Activated CD4-positive, alpha-beta memory T cell treated with anti-CD3 and anti-CD28 coated beads, Interleukin-2, amount 10 ng/mL, durations not matched to agents 7 days and 5 days (primary cell): ENCODE measurements at places on chromosomes 4 and X. TPM values are rescaled to one million over a fixed set of nuclear protein-coding genes. Genes with fewer than 3 reads are reported as not detected.

GRCh38 chr4:98195005-98195404 is 51.7 kb upstream of the STPG2 start:
- no peak for DNase-seq
- no peaks in the 10 kb centered on the region for H3K27me3 ChIP-seq
- no peaks in the 10 kb centered on the region for H3K36me3 ChIP-seq
- no peaks in the 10 kb centered on the region for H3K4me1 ChIP-seq
- H3K4me3 ChIP-seq: no peak overlapping the region

- peaks cover 3% of the 10 kb centered on the region for H3K4me1 ChIP-seq
- H3K27me3 ChIP-seq: peaks cover 18% of the 10 kb centered on the region
- DNase-seq: no peak
- H3K27ac ChIP-seq: no peak overlapping the region
- H3K4me3 ChIP-seq: no peak overlapping the region
Observed at GRCh38 chr4:1075809-1076699, 37.3 kb downstream of the RNF212 start.

GRCh38 chrX:153494061-153494460 is 719 bp upstream of the BGN start:
- no peak for DNase-seq
- no peaks in the 10 kb centered on the region for H3K36me3 ChIP-seq
- H3K27me3 ChIP-seq: no peaks in the 10 kb centered on the region

- peak overlapping the region; percentile 97 for H3K4me3 ChIP-seq
- peaks cover 31% of the 10 kb centered on the region for H3K4me1 ChIP-seq
- H3K27me3 ChIP-seq: no peaks in the 10 kb centered on the region
- H3K27ac ChIP-seq: peak overlapping the region; percentile 98
- DNase-seq: no peak
- no peaks in the 10 kb centered on the region for H3K36me3 ChIP-seq
Observed at GRCh38 chrX:118345045-118345463, 852 bp upstream of the WDR44 start.

GRCh38 chr4:70280567-70280966 is 38.2 kb downstream of the CSN3 start:
- no peak for DNase-seq
- H3K27me3 ChIP-seq: no peaks in the 10 kb centered on the region
- H3K36me3 ChIP-seq: no peaks in the 10 kb centered on the region
- H3K4me3 ChIP-seq: no peak overlapping the region
- no peak overlapping the region for H3K27ac ChIP-seq

DNA sequence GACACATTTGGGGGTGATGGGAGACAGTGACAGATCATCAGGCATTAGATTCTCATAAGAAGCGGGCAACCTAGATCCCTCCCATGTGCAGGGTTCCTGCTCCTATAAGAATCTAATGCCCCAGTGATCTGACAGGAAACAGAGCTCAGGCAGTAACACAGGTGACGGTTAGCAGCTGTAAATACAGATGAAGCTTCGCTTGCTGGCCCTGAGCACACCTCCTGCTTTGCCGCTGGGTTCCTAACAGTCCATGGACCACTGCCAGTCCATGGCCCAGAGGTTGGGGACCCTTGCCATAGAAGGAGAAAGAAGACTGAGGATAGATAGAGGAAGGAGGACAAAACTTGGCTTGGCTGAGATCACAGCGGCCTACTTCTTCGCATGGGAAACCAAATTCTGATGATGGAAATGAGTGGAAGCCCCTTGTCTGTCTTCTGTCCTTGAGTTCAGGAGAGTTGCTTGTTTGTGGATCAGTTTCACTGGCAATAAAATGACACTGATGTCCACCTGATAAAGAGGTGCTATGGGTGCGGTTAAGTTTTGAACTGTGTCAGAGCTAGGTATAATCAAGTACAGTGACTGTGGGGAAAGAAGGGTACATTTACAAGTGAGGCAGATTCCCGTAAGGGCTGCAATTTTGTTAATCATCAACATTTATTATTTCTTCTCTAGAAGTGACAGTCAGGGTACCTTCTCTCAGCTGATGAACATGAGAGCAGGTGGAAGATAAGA is 1.7 kb upstream of the TIFA start:
- no peaks in the 10 kb centered on the region for H3K27me3 ChIP-seq
- DNase-seq: peak; percentile 26
- peak overlapping the region; percentile 90 for H3K27ac ChIP-seq
- peak overlapping the region; percentile 66 for H3K4me3 ChIP-seq
- peaks cover 64% of the 10 kb centered on the region for H3K4me1 ChIP-seq

- no peaks in the 10 kb centered on the region for H3K27me3 ChIP-seq
- no peaks in the 10 kb centered on the region for H3K4me1 ChIP-seq
- H3K27ac ChIP-seq: no peak overlapping the region
- DNase-seq: no peak
- no peak overlapping the region for H3K4me3 ChIP-seq
- no peaks in the 10 kb centered on the region for H3K36me3 ChIP-seq
Observed at GRCh38 chr4:129377131-129377845, 281.3 kb downstream of the C4orf33 start.

DNA sequence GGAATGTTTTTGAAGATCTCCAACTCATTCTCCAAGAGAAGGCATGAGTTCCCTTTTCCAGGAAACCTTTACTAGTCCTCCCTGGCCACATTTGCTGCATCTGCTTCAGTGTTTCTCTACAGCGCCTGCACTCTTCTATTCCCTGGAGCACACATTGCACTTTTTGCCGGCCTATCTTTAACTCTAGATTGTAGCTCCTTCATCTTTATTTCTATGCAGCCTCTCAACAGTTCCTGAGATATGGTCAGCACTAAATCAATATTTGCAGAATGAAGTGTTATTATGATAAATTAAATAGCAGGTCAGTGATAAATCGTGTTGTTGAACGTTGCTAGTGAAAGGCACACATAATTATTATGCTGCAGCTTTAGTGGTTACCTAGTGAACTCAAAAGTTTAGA is 88.3 kb downstream of the VCX3A start:
- H3K4me3 ChIP-seq: no peak overlapping the region
- no peak overlapping the region for H3K27ac ChIP-seq
- no peak for DNase-seq
- no peaks in the 10 kb centered on the region for H3K27me3 ChIP-seq
- H3K4me1 ChIP-seq: no peaks in the 10 kb centered on the region
- H3K36me3 ChIP-seq: no peaks in the 10 kb centered on the region

DNA sequence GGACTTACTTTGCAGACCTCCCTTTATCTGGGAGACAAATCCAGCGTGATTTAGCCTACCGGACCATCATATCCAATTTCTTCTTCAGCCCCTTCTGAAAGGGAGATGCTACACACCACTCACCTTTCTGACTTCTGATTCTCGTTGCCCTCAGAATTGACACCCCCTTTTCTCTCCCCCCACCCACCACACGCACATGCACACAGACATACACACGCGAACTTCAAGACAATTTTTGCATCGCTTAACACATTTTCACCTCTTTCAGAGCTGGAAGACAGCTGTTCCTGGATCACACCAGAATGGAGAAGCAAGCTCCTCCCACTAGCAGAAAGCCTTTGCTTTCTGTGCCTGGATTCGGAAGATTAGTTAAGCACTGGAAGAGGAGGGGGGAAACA is 1.0 kb upstream of the SNCA start:
- H3K4me1 ChIP-seq: peaks cover 33% of the 10 kb centered on the region
- peaks cover 54% of the 10 kb centered on the region for H3K27me3 ChIP-seq
- no peak overlapping the region for H3K27ac ChIP-seq
- DNase-seq: no peak

- H3K36me3 ChIP-seq: no peaks in the 10 kb centered on the region
- H3K27ac ChIP-seq: no peak overlapping the region
- no peak overlapping the region for H3K4me3 ChIP-seq
- peaks cover 31% of the 10 kb centered on the region for H3K4me1 ChIP-seq
- H3K27me3 ChIP-seq: no peaks in the 10 kb centered on the region
Observed at GRCh38 chrX:46965125-46965758, 53.0 kb downstream of the JADE3 start.

Gene BEX1
- total RNA-seq: not detected

Gene NAP1L2
- total RNA-seq: 2.6 TPM

Gene SNCA
- total RNA-seq: 11.6 TPM

DNA sequence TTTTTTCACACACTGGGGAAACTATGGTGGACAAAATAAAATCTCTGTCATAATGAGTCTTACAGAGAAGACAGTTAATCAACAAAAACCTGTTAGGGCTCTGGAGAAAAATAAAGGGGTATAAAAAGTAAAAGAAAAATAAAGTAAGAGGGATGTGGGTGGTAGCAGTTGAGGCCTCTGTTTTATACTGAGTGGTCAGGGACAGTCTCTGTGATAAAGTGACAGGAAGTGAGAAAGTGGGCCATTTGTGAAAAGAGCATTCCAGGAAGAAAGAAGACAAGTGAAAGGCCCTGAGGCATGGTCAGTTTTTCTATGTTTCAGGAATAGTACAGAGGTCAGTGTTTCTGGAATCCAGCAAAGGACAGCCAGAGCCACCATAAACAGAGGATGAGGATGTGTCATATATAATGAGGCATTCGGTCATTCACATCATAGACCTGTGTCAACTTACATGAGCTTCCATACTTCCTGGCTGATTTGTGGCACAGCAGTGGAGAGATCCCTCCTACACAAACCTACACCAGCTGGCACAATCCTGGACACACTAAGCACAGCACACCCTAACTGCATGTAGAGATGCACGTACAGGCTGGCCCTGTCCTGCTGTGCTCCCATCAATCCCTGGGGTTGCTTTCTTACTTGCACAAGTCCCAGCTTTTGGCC is 64.4 kb upstream of the NAP1L5 start:
- peaks cover 3% of the 10 kb centered on the region for H3K4me1 ChIP-seq
- H3K36me3 ChIP-seq: no peaks in the 10 kb centered on the region
- H3K4me3 ChIP-seq: no peak overlapping the region
- H3K27me3 ChIP-seq: peaks cover 1% of the 10 kb centered on the region
- H3K27ac ChIP-seq: no peak overlapping the region
- DNase-seq: no peak

GRCh38 chrX:66728818-66729271 is 90.0 kb upstream of the EDA2R start:
- DNase-seq: peak; percentile 55
- no peaks in the 10 kb centered on the region for H3K36me3 ChIP-seq
- peaks cover 2% of the 10 kb centered on the region for H3K4me1 ChIP-seq
- H3K27me3 ChIP-seq: no peaks in the 10 kb centered on the region
